Stimulated activated CD4-positive, alpha-beta T cell treated with anti-CD3 and anti-CD28 coated beads, Interleukin-15, amount 100 ng/mL, for 48 hours (primary cell): ENCODE measurements at places on chromosomes 13 and 19.
A peak's percentile ranks its signal among the peaks of the same experiment; 100 is the strongest.

- peak; percentile 58 for DNase-seq
Observed at GRCh38 chr19:49133621-49134454, 14.5 kb downstream of the PPFIA3 start.

- DNase-seq: no peak
Observed at GRCh38 chr19:7746903-7747884, at the start of gene CD209. Gene CD209, minus strand, starts transcription at chr19:7747534. Its CDS starts 23 bp downstream, at chr19:7747511.

DNA sequence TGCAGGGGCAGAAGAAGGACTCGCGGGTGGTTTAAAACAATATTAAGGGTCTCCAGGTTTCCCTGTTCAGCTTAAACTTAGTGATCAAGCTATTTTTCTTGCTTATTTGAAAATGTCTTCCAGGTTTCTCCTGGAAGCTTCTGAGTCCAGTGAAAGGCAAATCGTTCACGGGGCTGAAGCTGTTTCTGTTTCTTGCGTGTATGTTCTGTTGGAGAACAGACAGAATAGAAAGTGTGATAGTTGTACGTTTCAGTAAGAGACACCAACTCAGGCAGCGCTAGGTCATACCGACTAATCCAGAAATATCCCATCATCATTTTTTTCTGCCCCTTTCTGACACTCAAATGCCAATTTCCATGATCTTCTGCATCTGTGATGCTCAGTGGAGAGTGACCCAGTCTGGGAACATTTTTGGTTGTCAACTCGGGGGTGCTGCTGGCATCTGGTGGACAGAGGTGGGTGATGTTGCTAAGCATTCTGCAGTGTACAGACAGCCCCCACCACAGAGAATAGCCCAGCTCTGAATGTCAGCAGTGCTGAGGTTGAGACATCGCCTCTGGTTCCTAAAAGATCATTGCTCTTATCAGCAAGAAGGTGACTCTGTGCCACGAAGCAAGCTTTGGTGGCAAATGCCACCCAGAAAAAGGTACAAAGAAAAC is 4.3 kb downstream of the KLF2 start:
- no peak for DNase-seq

DNA sequence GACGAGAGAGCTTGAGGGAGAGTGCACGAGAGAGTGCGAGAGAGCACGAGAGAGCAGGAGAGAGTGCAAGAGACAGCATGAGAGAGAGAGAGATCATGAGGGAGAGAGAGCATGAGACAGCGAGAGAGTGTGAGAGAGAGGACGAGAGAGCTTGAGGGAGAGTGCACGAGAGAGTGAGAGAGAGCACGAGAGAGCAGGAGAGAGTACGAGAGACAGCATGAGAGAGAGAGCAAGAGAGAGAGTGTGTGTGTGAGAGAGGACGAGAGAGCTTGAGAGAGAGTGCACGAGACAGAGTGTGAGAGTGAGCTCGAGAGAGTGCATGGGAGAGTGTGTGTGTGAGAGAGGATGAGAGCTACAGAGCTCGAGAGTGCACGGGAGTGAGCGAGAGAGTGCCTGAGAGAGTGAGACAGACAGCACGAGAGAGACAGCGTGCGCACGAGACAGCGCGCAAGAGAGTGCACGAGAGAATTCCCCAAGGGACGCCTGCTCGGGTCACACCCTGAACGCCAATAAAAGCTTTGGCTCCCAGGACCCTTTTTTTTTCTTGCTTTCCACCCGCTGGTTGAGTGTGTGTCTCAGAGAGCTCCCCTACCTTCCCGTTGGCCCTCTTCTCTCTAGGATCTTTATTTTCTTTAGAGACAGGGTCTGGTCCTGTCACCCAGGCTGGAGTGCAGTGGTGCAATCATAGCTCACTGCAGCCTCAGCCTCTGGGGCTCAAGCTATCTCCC is 3.7 kb downstream of the CD70 start:
- no peak for DNase-seq

DNA sequence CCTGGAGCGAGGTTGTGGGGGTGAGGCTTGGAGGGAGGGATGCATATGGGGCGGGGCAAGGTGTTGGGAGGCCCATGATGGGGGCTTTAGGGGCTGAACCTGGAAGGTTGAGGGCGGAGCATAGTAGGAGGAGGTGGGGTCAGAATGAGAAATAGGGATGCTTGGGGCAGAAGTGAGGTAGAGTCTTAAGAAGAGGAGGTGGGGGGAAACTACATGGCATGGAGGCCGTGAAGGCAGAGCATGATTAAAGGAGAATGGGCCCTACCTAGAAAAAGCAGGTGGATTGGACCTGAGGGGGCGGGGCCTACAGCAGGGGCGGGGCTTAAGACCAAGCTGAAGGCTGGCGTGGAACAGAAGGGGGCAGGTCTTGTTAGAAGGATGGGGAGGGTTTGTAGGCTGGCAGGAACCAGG is 799 bp downstream of the NR1H2 start:
- peak; percentile 52 for DNase-seq

DNA sequence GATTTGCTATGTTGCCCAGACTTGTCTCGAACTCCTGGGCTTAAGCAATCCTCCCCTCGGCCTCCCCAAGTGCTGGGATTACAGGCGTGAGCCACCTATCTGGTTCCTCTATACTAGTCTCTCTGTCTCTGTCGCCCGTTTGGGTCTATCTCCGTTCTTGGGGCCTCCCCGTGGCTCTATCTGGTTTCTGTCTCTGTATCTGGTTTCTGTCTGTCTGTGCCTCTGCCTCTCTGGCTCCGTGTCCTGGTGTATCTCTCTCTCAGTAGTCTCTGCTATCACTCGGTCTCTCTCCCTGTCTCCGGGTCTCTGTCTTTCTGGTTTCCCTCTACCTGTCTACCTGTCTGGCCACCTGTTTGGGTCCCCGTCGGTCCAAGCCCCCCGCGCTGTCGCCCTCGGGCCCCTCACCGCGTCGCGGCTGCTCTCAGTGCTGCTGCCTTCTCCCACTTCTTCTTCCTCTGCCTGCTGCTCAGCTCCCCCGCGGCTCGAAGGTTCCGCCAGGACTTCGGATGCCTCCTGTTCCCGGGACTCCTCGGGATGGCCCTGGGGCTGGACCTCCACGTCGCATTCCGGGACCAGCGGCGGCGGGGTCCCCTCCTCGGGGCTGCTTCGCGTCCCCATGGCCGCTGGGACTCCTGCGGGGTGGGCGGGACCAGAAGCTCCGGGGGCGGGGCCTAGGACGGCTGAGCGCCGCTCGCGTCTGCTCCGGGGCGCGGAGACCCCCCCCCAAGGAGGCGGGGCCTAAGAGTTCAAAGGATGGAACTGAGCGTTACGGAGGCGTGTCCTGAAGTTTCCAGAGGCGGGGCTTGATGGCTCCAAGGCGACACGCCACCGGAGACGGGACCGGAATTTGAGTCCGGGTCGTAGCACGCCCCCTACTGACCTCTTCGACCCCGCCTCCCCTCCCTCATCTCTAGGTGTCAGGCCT is 783 bp downstream of the PHLDB3 start:
- DNase-seq: peak; percentile 94

DNA sequence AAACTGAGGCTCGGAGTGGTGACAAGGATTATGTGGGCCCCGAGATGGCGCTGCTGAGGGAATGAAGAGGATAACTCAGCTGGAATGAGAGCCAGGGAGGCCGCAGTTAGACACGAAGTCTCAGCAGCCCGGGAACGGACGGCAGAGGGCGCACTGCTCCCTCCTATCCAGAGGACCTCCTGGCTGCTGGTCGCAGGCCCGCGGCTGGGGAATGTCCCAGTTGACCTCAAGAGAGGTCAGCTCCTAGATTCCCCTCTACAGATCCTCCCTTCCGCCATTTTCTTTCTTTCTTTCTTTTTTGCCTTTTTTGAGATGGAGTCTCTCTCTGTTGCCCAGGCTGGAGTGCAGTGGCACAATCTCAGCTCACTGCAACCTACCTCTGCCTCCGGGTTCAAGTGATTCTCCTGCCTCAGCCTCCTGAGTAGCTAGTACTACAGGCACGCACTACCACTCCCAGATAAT is 24.1 kb upstream of the ASPDH start:
- peak; percentile 40 for DNase-seq

GRCh38 chr19:30552593-30552992 is 180.4 kb downstream of the ZNF536 start:
- DNase-seq: no peak

- DNase-seq: no peak
Observed at GRCh38 chr13:33697926-33698325, 120.0 kb upstream of the RFC3 start.

GRCh38 chr19:14370169-14370939 is 10.9 kb upstream of the ADGRE5 start:
- no peak for DNase-seq
